ENCODE measurements at places on chromosomes 3 and 15.

GRCh38 chr3:41898631-41899030 lies 63.3 kb downstream of the ULK4 start:
- no peak for DNase-seq

GRCh38 chr15:33636958-33637357 lies 326.2 kb downstream of the RYR3 start:
- peak; percentile 15 for DNase-seq

- DNase-seq = no peak
Measured at GRCh38 chr3:170327040-170327808, 30.3 kb upstream of the SKIL start.

GRCh38 chr3:32818970-32819511 lies 1.2 kb downstream of the TRIM71 start:
- no peak for DNase-seq

DNA sequence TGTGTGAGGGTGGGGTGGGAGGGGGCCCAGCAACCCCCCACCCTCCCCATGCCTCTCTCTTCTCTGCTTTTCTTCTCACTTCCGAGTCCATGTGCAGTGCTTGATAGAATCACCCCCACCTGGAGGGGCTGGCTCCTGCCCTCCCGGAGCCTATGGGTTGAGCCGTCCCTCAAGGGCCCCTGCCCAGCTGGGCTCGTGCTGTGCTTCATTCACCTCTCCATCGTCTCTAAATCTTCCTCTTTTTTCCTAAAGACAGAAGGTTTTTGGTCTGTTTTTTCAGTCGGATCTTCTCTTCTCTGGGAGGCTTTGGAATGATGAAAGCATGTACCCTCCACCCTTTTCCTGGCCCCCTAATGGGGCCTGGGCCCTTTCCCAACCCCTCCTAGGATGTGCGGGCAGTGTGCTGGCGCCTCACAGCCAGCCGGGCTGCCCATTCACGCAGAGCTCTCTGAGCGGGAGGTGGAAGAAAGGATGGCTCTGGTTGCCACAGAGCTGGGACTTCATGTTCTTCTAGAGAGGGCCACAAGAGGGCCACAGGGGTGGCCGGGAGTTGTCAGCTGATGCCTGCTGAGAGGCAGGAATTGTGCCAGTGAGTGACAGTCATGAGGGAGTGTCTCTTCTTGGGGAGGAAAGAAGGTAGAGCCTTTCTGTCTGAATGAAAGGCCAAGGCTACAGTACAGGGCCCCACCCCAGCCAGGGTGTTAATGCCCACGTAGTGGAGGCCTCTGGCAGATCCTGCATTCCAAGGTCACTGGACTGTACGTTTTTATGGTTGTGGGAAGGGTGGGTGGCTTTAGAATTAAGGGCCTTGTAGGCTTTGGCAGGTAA lies 8.1 kb downstream of the FAM131A start:
- peak; percentile 90 for DNase-seq

DNA sequence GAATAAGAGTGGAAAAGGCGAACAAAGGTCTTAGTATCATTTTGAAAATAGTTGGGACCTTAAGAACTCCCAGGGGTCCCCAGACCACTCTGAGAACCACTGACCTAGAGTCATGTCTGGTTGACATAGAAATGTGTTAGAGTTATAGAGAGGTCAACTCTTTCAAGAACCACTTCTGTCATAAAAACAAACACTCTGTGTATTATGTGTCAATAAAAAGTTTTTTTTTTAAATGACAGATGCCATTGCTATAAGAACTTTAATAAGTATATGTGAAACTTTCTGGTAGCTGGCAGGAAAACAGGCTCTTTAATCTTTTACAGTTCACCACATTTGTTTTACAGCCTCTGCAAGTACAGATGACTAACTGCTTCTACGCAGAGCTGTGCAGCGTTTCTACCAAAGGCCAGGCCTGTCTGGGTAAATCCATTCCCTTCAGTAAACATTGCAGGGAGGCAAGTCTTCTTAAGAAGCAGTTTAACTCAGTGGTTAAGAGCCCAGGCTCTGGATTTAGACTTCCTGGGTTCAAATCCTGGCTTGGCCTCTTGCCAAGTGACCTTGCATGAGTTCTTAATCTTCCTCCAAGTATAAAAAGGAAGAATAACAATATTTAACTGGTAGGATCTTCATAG lies 56.6 kb downstream of the RFTN1 start:
- peak; percentile 39 for DNase-seq

DNA sequence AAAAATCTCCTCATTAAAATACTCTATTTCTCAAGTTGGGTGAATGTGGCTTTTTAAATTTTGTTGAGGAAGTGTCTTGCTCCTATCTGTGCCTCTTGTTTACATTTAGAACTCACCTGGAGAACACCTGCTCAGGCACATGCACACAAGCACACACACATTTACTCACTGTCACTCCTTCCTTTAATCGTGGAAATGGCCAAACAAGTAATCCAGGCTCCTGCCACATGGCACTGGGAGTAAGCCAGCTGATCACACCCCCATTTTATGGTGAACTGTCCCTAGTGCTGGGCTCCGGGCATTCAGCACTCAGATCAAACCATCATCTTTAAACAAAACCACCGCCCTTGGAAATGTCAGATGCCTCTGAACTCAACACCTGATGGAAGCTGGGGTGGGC lies 204.7 kb upstream of the BHLHE40 start:
- DNase-seq = peak; percentile 55

- DNase-seq = peak; percentile 91
Measured at GRCh38 chr15:40873694-40874561, at the start of gene RHOV. Gene RHOV, minus strand, starts transcription at chr15:40874234. Its CDS starts 95 bp downstream, at chr15:40874139.

GRCh38 chr3:69085168-69085832 lies 563 bp downstream of the ARL6IP5 start:
- peak; percentile 43 for DNase-seq

- no peak for DNase-seq
Measured at GRCh38 chr3:134426660-134427181, 52.5 kb upstream of the AMOTL2 start.

- no peak for DNase-seq
Measured at GRCh38 chr15:29734917-29735572, 87.2 kb downstream of the TJP1 start.

GRCh38 chr15:38128341-38128781 lies 124.3 kb upstream of the SPRED1 start:
- DNase-seq = no peak

- no peak for DNase-seq
Measured at GRCh38 chr15:27782125-27782524, 317.0 kb downstream of the OCA2 start.

- no peak for DNase-seq
Measured at GRCh38 chr3:154122552-154122911, 1.3 kb downstream of the ARHGEF26 start.

DNA sequence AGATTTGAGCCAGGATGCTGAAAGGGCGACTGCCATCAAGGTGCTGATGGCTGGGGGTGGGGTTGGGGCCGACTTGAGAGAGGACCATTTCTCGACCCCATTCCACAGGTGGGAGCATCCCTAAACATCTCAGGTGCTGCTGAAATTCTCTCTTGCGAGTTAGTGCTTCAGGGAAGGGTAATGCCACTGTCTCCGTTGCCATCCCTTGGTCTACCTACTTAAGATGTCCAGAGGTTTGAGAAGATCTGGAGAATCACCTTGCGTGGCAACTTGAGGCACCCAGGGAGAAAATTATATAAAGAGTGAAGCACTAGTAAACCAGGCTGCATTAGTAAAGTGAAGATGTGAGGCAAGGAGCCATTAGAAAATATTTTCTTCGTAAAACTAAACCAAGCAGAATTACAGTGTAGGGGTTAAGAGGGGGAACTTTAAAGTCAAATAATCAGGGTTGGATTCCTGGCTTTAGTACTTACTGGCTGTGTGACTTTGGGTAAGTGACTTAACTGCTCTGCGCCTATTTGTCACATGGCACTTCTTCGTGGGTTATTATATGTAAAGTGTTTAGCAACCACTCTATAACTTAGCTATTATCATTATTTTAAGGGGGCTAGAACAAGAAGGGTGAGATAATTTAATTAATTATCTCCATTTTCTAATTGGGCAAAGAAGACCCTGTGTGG lies 662 bp upstream of the RFTN1 start:
- DNase-seq = no peak

DNA sequence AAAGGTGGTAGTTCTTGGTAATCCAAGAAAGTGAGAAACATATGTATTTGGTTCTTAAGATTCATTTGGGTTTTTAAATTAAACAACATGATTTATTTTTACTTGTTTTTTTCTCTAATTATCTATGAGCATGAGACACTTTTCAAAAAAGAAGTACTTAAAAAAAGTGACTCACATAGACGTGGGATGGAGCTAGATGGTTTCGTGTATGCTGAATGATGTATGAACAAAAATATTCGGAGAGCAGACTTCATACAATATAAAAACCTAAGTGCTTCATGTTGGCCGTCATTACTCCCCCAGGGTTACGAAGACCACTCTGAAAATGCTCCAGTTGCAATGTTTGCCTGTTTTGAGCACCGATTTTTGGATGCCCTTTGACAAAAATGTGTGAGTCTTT lies 90.9 kb downstream of the RORA start:
- no peak for DNase-seq

DNA sequence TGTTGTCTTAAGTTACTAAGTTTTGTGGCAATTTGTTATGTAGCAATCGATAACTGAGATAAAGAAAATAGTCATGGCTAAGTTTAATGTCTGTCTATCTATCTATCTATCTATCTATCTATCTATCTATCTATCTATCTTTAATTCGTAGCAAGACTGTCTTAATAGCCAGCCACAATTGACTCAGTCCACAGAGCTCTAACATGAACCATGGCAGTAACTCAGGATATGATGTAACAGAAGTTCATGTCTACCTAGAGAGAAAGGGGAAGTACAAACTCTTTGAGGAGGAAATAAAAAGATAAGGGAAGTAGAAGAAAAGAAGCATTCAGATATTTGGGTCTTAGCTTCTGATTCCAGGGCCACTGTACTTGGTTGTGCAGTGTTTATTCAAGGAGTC lies 61.5 kb upstream of the FNDC3B start:
- no peak for DNase-seq

DNA sequence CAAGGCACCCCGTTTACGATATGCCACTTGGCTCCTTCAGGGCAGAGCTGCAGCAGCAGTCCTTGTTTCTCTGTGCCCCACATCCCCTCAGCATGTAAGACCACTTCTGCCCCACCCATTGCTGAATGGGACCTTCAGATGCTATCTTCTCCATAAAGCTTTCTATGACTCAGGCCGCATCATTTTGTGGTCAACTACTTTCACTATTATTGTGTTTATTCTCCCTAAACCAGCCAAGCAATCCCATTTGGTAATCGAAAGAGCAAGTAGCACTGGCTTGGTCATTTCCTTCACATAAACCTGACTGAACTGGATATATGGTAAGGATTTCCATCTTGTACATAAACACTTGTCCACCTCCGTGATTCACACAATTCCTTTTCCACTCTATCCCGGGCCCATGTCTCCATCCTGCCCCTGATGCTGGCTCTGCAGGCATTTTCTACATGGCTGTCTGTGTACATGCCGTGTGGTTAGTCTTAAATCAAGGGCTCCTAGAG lies 25.7 kb downstream of the LIPC start:
- DNase-seq = no peak

DNA sequence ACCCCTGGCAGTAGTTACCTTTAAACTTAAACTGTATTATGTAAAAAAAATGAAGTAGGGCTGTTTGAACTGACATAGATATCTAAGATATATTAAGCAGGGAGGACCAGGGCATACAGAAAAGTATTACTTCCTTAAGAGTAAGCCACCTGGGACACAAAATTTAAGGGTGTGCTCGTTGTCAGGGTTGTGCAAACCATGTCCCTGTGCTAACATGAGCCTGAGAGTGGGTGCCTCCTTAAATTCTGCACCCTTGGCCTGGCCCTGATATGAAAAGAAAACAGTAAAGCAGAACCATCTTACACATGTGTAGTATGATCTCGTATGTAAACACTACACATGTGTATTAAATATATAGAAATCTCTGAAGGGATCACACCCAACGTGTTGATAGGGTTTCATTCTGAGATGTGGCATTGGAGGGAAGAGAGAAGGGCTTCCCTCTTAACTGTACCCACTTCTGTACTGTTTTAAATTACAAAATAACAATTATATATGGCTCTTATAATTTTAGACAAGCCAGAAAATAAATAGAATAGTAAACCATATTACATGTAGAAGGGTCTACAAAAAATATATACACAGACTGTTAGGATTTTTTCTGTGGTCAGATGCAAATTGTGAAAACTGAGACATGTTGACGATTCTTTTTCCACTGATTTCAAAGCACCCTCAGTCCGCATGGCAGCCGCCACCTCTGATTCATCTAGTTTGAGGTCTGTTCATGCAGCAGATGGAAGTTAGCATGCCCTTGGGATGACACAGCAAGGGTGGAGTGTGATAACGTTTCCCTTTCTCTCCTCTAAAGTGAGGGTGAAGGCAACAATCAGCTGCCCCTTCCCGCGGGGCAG lies 400.8 kb upstream of the PROK2 start:
- DNase-seq = no peak

DNA sequence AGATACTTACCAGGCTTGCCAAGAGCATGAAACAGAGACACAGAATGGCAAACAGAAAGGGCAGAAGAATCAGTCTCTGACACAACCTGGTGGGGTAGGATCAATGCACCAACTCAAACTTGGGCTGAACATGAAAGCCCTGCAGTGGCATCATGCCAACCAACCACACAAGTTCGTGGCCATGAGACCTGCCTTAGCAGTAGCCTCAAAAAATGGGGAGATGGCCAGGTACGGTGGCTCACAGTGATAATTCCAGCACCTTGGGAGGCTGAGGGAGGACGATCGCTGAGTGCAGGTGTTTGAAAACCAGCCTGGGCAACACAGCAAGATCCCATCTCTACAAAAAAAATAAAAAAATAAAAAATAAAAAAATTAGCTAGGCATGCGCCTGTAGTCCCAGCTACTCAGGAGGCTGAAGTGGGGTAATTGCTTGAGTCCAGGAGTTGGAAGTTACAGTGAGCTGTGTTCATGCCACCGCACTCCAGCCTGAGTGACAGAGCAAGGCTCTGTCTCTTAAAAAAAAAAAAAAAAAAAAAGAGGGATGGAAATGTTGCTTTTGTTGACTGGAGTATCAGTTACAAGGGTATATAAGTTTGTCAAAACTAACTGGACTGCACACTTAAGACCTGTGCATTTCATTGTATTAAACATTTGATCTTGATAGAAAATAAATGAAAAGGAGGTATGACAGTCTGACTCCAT lies 93.4 kb downstream of the XXYLT1 start:
- no peak for DNase-seq

- no peak for DNase-seq
Measured at GRCh38 chr3:187626581-187626980, 43.6 kb downstream of the SST start.

DNA sequence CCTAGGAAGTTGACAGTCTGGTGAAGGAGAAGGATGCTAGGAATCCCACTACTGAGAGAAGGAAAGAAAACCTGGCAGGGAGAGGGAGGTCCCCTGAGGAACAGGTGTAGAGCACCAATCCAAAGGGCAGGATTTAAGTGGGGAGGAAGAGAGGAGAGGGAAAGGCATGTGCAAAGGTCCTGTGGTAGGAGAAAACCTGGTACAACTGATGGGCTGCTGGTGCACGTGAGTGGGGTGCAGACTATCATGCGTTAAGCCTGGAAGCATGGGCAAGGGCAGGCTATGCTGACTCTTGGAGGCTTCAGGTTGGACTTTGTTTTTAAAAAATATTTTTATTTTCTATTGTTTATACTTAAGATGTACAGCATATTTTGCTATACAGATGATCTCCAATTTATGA lies 209.6 kb downstream of the PDZRN3 start:
- DNase-seq = no peak
